ENCODE measurements at places on chromosomes 11 and 22. TPM values are rescaled to one million over a fixed set of nuclear protein-coding genes. Genes with fewer than 3 reads are reported as not detected.

DNA sequence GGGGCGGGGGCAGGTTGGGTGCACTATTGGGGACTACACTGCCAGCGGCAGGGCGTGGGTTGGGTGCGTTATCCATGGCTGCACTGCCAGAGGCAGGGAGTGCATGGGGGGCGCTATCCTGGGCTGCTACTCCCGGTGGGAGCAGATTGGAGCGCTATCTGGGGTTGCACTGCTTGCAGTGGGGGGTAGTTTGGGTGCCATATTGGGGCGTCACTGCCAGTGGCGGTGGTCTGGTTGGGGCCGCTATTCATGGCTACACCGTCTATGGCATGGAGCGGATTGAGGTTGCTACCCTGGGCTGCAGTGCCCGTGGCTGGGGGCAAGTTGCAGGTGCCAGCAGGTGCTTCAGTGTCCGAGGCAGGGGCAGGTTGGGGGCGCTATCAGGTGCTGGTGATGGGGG is 36.2 kb downstream of the C22orf42 start:
- no peaks in the 10 kb centered on the region for H3K4me1 ChIP-seq
- H3K4me3 ChIP-seq, result no peak overlapping the region
- no peaks in the 10 kb centered on the region for H3K36me3 ChIP-seq
- no peak overlapping the region for H3K27ac ChIP-seq

The NRXN2 gene
- 0.60 TPM for total RNA-seq

The CLDN5 gene
- not detected for total RNA-seq

DNA sequence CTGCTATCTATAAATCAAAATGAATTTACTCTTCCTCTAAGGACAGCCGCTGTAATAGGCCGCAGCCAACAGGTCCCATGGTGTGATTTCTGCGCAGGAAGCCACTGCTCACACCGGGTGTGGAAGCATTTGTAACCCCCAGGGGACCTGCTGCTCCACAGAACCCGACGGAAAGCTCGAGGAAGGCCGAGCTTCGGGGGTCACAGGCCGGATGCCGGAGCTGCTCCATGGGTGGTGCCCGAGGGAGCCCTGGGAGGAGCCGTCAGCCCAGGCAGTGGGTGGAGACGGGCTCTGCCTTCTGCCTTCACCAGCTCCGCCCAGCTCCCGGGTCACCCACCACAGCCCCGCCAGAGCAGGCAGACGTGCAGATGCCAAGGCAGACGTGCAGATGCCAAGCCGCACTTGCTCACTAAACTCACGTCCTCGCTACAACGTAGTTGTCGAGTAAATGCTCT is 63.5 kb downstream of the BRD1 start:
- peak; percentile 8 for DNase-seq
- H3K4me3 ChIP-seq, result no peak overlapping the region
- no peaks in the 10 kb centered on the region for H3K27me3 ChIP-seq
- peaks cover 6% of the 10 kb centered on the region for H3K36me3 ChIP-seq
- no peaks in the 10 kb centered on the region for H3K4me1 ChIP-seq
- no peak overlapping the region for H3K27ac ChIP-seq

DNA sequence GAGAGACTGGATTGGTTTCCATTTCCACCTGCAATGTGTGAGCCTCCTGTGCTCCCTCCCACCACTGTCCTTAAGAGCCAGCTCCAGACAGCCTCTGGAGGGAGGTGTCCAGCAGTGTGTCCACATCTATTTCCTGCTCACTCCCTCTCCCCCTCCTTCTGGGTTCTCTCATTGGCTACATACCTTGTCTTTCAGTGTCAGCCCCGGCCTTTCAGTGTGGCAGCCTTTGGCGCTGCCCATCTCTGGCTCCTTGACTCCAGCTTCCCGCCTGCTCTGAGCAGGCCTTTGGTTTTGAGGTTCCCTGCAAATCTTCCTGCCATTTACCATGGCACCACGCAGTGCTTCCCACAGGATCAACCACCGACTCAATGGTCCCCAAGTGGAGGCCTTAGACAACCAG is 19.0 kb upstream of the PTPRJ start:
- no peaks in the 10 kb centered on the region for H3K36me3 ChIP-seq
- no peaks in the 10 kb centered on the region for H3K4me1 ChIP-seq
- no peaks in the 10 kb centered on the region for H3K27me3 ChIP-seq
- no peak overlapping the region for H3K27ac ChIP-seq

DNA sequence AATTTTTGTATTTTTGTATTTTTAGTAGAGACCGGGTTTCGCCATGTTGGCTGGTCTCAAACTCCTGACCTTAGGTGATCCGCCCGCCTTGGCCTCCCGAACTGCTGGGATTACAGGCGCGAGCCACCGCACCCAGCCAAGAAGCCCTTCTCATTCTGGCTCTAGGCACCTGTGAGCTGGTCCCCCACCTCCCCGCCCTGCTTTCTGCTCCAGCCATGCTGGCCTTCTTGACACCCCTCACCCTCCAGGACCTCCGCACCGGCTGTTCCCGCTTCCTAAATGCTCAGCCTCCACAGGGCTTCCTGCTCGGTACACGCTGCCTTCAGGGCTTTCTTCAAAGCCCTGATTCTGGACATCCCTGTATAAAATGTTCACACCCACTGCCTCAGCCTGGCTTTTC is 5.5 kb upstream of the FXYD2 start:
- H3K4me3 ChIP-seq, result no peak overlapping the region
- H3K27me3 ChIP-seq, result no peaks in the 10 kb centered on the region
- no peak for DNase-seq
- no peaks in the 10 kb centered on the region for H3K36me3 ChIP-seq
- H3K4me1 ChIP-seq, result peaks cover 56% of the 10 kb centered on the region

The TSPAN32 gene
- 3.4 TPM for total RNA-seq

The BUD13 gene
- 23.8 TPM for total RNA-seq

The MMP8 gene
- total RNA-seq, result not detected

The PHOX2A gene
- not detected for total RNA-seq

The PI4KA gene
- 125 TPM for total RNA-seq

GRCh38 chr11:91104237-91104636 is 881.4 kb upstream of the CHORDC1 start:
- no peak overlapping the region for H3K4me3 ChIP-seq
- H3K27me3 ChIP-seq, result no peaks in the 10 kb centered on the region
- H3K4me1 ChIP-seq, result peaks cover 2% of the 10 kb centered on the region

GRCh38 chr11:2088284-2088683 is 50.9 kb downstream of the IGF2 start:
- DNase-seq, result no peak
- peaks cover 3% of the 10 kb centered on the region for H3K27me3 ChIP-seq
- H3K36me3 ChIP-seq, result peaks cover 2% of the 10 kb centered on the region
- no peak overlapping the region for H3K27ac ChIP-seq
- no peaks in the 10 kb centered on the region for H3K4me1 ChIP-seq
- no peak overlapping the region for H3K4me3 ChIP-seq

The FDX1 gene
- total RNA-seq, result 14.6 TPM

The PGA5 gene
- total RNA-seq, result 0.69 TPM

All from progenitor cell of endocrine pancreas (in vitro differentiated cells).